Non-pigmented ciliary epithelial cell (primary cell): ENCODE measurements at places on chromosomes 7 and 10.

GRCh38 chr10:103949728-103950127, 17.2 kb upstream of the SLK start:
- DNase-seq: no peak

- no peak for DNase-seq
These were observed 380.3 kb upstream of the LRGUK start for GRCh38 chr7:133746847-133747246.

GRCh38 chr10:118692872-118693271, 61.9 kb downstream of the CACUL1 start:
- peak; percentile 73 for DNase-seq

DNA sequence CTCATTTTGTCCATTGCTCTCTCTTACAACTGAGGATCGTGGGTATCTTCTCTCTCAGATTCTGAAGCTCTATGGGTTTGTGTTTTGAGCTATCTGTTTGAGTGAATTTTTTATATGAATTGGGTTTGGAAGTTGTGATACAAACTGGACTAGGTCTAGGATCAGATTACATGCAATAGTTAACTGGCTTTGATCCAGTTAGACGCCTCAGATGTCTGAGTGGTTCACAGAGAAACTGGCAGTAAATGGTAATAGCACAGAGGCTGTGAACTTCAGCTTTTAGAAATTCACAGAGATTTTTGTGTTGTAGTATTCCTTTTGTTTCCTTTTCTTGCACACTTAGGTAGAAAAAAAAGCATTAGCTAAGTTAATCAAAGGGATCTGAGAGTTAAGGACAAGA, 12.7 kb upstream of the DNMBP start:
- no peak for DNase-seq

- no peak for DNase-seq
These were observed 852 bp upstream of the PRKAR1B start for GRCh38 chr7:727806-728460.

DNA sequence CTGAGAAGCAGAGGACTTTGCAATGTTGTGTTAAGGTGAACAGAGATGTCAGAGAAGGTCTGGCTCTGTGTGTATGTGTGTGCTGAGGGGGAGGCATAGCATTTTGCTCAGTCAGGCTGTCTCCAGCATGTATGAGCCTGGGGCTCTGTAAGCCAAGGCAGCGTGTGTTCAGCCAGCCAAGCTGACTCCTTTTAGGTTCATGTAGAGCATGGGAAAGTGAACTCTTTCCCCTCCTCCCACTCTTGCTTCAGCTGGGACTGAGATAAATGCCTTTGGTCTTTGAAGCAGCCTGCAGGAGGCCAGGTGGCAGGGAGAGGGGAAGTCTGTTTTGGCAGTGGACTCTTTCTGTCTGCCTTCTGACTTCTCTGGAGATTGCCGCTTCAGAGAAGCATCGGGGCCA, 3.8 kb downstream of the SFXN2 start:
- DNase-seq: no peak

DNA sequence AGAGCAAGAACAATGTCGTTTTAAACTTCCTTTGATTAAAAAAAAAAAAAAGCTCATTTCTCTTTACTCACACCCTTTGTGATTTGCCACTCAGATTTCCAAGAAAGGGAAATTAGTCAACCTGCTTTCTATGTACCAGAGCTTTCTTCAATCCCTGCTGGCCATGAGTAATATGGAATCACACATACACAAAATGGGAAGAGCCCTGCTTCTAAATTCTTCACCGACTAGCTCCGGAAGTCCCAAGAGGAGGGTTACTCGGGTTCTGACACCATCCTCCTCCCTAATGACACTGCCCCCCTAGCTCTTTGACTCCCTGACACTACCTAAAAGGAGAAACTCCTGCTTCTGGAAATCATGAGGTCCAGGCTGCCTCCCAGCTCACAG, 81.8 kb upstream of the SFMBT2 start:
- DNase-seq: no peak

DNA sequence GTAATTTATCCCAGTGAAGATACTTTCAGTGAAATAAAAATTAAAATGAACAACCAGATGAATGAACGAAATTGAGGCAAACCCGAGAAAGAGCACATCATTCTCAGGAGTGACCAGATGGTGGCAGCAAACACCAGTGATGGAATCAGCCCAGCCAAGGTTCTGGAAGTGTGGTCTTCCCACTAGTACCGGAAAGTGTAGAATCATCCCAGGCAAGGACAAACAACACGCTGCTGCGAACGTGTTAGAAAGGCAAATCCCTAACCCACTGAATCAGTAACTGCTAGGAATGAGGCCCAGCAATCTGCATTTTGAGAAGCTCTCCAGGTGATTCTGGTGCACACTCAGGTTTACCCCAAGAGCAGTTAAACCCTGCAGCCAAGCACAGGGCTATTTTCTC, 15.5 kb upstream of the SLC18A3 start:
- no peak for DNase-seq

DNA sequence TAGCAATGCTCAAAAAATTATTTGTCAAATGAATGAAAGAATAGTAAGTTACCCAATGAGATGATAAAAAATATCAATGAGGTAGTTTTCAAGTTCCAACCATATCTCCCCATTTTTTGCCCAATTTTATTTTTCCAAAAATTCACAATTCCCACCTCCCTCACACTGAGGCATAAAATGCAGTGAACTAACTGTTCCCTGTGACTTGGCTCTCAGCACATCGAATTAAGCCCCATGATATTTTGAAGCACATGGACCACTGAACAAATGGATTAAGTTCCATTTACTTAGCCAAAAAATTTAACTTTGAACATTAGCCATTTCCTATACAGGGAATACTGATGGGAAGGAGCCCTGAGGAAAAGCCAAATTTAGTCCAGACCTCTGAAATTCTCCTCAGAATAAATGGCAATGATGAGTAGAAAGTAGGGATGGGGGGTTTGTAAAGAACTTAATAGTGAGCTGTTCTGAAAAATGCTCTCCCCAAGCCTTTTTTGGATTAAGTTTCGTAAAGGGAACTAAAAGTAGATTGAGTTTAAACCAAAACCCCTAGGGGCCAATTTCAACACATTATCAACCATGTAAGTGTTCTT, 166.3 kb upstream of the GRM3 start:
- DNase-seq: no peak

GRCh38 chr10:19745672-19746071, 70.6 kb upstream of the PLXDC2 start:
- no peak for DNase-seq

DNA sequence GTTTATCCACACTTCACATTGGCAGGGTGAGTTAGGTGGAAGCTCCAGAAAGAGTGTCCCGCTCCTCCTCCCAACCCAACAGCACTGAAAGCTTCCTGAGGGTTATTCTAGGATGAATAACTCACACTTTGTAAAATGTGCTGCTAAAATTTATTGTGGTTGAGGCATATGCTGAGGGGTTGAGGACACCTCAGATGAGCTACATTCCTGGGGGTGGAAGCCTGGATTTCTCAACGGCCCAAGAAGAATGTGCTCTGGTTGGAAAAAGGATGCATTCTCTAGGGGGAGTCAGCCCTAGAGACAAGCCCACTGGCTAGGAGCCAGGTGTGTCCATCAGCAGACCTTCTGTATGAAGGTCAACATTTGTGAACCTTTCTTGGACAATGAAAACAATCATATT, 91.5 kb upstream of the PDE1C start:
- DNase-seq: peak; percentile 48

GRCh38 chr7:34162027-34162565, 256.8 kb downstream of the BMPER start:
- DNase-seq: no peak

- DNase-seq: no peak
These were observed 663 bp downstream of the HERPUD2 start for GRCh38 chr7:35694161-35694783.

DNA sequence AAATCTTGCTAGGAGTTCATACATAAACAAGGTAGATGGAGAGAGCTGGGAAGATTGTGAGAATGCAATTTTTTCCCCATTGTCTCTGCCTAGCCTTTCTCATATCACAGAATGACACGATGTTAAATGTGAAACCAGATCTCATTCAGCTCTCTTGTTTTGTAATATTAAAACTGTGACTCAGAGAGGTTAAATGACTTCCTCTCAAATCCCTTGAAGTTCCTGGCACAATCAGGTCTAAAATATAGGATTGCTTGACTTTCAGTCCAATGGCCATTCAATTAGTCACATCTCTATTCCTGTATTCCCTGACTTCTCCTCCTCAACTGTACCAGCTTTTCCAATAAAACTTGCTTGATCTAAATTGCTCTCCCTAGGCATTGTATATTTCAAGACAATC, 3.1 kb downstream of the ANKRD22 start:
- DNase-seq: peak; percentile 58

GRCh38 chr7:116988363-116988989, 35.2 kb downstream of the ST7 start:
- no peak for DNase-seq

GRCh38 chr10:5526691-5527331, 2.0 kb downstream of the CALML3 start:
- no peak for DNase-seq

DNA sequence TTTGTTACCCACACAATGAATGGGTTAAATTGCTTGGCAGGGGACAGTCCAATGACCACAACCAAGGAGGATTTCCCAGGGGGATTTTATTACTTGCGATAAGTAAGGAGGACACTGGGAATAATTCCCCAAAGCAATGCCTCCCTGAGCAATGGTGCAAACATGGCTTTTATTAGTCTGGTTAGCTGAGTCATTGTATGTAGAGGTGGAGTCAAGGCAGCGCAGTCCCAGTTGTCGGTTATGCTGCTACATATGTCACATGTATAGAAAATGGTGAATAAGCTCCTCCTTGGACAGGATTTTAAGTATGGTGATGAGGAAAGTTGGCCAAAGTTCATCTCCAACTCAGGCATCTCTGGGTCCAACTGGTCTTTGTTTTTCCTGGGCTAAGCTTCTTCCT, 3.9 kb upstream of the TRIM4 start:
- no peak for DNase-seq

GRCh38 chr7:56250135-56250534, 133.9 kb upstream of the NUPR2 start:
- no peak for DNase-seq

- no peak for DNase-seq
These were observed 667 bp downstream of the KLLN start for GRCh38 chr10:87862679-87863052.

- no peak for DNase-seq
These were observed 5.0 kb downstream of the SKIDA1 start for GRCh38 chr10:21520509-21520908.

- DNase-seq: no peak
These were observed 314.1 kb upstream of the ETV1 start for GRCh38 chr7:14303536-14303935.

DNA sequence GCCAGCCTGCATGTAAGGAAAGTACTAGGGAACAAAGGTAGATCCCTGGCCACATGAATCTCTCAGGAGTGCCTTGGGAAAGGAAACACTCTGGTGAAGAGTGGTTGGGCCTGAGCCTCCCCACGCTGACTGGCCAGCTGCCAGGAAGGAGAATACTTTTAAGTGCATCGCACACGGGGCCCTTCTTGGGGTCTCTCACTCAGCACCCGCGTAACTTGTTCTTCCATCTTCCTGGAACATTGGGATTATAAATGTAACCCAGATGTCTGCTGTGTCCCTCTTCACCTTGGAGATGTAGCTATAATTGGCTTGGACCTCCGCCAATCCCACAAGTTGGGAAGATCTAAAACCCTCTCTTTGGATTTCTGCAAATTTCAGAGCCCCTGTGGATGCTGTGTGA, 4.4 kb upstream of the GLI3 start:
- DNase-seq: no peak

- DNase-seq: no peak
These were observed 25.2 kb downstream of the ZNF775 start for GRCh38 chr7:150404172-150404804.

- no peak for DNase-seq
These were observed 230.6 kb upstream of the ZMIZ1 start for GRCh38 chr10:78838141-78838657.
